ENCODE measurements at places on chromosomes 1 and 21.

DNA sequence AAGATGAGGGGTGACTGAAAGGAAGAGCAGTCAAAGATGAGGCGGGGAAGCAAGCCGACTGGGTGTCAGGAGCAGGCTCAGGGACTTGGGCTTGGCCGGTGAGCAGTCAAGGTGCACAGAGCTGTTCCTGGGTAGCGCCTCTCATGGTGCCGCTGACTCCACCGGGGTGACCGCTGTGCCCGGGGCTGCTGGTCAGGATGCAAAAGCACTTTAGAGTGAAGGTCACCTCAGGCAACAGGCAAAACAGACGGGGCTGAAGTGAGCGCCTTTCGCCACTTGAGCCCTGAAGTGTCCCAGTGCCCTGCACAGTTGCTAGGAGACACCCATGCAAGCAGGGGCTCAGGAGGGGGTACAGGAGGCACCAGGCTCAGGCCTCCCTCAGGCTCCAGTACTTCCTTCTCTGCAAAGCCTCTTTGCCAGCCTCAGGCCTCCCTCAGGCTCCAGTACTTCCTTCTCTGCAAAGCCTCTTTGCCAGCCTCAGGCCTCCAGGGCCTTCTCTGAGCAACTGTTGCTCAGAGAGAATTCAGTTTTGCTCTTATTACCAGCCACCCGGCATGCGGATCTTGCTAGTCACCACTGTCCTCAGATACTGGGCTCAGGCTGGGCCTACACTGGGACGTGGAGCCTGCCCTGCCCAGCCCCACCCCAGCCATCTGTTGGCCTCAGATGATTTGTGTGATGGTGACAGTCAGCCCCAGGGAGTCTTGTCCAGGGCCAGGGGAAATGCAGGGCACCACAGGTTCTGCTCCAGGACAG is 99.7 kb upstream of the IRF2BP2 start:
- DNase-seq, result no peak

- no peak for DNase-seq
Observed at GRCh38 chr1:23475134-23475628, 8.8 kb downstream of the ASAP3 start.

- DNase-seq, result no peak
Observed at GRCh38 chr21:15616864-15617574, 112.8 kb upstream of the USP25 start.

GRCh38 chr1:92711473-92712165 is 73.3 kb downstream of the EVI5 start:
- no peak for DNase-seq

DNA sequence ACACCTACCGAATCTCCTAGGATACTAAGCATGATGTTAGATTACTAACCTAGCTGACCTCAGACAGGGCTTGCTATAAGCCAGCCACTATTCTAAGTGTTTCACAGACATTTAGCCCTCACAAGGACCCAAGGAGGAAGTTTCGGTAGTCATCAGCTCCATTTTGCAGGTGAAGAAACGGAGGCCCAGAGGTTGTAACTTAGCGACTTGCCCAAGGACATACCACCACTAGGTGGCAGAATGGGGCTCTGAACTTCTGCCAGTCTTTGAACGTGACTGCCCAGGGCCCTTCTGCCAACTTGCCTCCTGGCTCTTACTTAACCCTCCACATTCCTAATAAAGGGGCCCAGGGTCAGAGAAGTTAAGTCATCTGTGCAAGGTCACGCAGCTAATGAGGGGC is 283.5 kb downstream of the C1orf94 start:
- DNase-seq, result no peak

- no peak for DNase-seq
Observed at GRCh38 chr1:157292809-157293564, 154.8 kb upstream of the ETV3 start.

DNA sequence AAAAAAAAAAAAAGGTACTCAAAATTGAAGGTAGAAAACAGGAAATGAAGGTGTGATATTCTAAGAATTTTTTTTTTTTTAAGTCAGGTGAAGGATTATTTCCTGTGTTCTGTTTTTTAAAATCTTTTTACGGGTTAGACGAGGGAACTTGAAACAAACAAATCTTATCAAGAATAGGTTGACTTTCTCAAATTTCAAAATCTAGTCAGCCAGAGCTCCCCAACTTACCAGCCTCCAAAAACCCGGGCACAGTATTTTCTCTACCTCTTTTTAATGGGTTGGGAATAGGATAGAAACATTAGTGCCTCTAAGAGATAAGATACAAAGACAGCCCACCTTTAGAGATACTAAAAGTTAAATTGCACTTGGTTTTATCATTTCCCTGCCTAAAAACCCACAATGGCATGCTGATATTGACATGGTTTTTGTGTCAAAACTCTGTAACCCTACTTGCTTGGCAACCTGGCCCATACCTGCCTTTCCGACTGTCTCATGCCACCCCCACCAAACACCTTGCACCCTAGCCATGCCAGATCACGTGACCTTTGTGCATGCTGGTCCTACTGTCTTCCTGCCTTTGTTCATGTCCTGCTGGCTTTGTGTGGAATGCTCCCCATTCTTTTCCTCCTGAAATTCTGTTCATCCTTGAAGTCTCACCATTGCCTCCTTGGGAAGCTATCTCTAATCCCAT is 4.2 kb downstream of the RCAN3 start:
- DNase-seq, result no peak

GRCh38 chr21:29639366-29640079 is 300.3 kb downstream of the GRIK1 start:
- no peak for DNase-seq

GRCh38 chr1:157279138-157279801 is 141.1 kb upstream of the ETV3 start:
- no peak for DNase-seq

DNA sequence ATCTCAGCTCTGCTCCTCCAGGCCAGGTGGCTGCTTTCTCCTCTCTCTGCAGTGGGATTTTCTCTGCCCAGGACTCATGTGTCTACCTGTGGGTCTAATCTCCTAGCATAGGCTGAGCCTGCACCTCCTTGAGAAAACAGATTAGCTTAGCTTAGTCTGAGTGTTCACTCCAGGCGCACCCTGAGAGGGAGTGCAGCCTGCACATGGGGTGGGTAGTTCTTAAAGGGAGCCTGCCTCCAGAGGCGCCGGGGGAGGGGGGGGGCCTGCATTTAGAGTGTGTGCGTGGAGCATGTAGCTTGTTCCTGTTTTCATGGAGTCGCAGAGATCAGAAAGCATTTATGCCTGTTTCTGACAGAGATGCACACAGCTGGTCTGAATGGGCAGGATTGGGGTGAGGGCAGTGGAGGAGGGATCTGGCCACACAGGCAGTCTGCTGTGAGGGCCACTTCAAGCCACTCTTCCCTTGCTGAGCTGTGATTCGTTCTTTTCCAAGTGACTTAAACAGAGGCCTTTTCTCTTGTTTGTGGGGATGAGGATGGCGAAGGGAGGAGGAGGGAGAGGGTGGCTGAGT is 45.2 kb downstream of the GALNT2 start:
- DNase-seq, result no peak

DNA sequence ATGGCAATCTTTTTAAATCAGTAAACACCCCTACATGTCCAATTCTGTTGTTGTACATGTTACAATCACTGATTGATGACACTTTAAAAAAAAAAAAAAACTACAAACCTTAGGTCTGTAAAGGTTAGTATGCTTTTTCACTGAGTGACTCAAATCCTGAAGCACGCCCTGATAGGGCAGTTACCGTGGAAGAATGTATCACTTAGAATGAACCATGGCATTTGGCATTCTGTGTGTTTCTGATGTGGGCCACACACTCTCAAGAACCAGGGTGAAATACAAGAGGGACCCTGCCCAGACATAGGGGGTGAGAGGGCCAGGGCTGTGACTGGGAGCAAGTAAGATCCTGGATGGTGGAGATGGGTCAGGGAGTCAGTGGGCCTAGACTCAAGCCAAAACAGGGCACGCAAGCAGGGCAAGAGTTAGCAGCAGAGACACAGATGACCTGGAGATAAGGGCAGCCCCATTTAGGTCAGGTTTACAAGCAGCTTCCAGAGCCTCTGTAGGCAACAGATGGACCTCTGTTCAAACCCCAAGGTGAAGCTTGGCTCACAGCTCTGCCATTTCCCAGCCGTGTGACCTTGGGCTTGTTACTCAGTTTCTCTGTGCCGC is 47.6 kb upstream of the DMRTB1 start:
- no peak for DNase-seq

DNA sequence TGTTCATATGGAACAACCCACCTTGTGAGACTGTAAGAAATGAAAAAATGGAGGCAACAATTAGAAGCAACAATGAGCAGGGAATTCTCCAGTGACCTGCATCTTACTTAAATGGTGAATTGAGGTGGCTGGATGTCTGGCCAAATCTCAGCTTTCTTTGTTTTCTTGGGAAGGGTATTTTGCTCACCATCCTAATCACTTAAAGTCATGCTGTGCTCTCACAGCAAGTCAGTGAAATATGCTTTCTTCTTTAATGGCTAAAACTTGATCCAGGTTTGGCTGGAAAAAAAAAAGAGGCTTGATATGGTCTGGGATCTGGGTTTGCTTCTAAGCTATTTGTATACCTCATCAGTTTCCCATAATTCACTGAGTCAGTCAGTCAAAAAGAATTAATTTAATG is 124.8 kb downstream of the ESRRG start:
- no peak for DNase-seq

DNA sequence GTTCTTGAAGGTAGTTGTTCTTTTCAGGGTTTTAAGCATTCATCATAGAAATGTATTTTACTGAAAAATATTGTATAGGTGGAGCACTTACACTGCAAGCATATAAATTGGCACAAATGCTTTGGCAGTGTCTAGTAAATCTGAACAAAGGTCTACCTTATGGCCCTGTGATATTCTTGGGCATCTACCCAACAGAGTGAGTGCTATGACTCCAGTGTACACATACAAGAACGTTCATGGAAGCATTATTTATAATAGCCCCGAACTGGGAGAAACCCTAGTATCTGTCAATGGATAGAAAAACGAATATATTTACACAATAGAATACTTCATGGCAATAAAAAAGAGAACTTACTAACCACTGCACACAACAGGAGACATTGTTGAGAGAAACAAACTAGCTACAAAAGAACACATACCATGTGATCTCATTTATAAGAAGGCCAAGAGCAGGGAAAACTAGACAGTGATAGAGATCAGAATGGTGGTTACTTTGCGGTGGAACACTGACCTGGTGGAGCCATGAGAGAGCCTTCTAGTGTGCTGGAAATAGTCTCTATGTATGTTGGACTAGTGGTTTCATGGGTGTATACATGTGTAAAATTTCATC is 96.0 kb downstream of the MAB21L3 start:
- DNase-seq, result no peak

DNA sequence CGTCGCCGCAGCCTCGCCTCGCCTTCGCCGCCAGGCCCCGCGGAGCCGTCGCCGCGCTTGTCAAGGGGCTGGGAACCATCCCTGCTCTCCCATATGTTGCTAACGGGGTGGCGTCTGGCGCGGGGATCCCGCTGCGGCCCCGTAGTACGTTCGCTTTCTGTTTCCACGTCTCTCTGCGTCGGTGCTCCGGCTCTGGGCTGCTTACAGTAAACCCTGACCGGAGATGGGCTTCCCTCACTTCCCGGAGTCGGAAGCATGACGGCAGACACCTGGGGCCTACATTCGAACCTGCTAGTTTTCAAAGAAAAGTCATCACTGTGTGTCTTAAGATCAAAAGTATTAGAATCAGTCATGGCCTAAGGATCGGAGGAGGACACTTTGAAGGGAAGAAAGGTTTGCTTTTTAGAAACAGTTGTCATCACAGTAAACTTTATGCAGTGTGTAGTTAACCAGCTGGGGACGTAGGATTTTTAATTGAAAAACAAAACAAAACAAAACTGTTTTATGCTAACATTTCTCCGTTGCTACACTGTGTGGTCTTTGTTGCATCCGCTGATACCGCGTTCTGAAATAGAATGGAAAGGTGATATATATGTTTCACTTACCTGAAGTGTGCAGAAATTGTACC is 69.0 kb downstream of the SLC35A3 start:
- DNase-seq, result no peak

GRCh38 chr1:63906047-63906704 is 132.4 kb downstream of the ROR1 start:
- no peak for DNase-seq

DNA sequence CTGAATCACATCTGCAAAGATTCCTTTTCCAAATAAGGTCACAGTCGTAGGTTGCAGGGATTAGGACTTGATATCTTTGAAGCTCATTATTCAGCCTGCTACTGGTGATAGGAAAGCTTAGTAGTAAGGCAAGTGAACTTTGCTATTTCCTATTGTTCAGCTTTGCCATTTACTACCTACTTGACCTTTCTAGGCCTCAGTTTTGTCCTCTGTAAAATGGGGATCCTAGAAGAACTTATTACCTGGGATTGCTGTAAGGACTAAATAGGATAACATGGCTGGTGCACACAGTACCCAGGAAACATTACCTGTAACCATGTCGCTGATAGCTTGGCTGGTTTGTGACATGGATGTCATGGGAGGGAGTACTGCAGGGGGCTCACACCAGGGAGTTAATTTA is 24.5 kb downstream of the UMODL1 start:
- DNase-seq, result no peak

DNA sequence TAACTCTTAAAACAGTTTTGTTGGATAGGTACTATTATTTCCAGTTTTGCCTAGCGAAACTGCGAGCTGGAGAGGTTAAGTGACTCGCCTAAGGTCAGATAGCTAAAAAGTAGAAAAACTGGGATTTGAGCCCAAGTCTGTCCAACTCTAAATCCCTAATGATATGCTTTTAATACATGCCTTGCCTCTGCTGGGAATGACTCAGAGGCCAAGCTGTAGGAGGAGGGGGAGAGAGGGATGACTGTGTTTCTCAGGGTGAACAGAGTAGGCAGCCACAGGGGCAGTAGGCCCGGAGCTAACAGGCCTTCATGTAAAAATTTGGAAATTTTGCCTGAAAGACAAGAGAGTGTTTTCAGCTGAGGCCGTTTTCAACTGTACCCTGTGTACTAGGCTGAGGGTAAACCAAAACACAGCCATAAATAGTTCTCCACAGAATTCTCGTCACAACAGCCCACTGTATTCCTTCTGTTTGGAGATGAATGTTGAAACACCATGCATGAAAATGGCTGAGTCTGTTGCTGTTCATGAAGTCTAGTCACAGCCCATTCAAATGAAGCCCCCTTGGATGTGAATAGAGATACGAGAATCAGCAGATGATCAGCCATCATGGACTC is 107.5 kb upstream of the HOOK1 start:
- no peak for DNase-seq

- no peak for DNase-seq
Observed at GRCh38 chr1:182680901-182681567, 3.4 kb downstream of the RGS8 start.

GRCh38 chr1:178273707-178274410 is 180.0 kb downstream of the RASAL2 start:
- no peak for DNase-seq

GRCh38 chr1:84260852-84261518 is 40.5 kb upstream of the SAMD13 start:
- peak; percentile 16 for DNase-seq

All from NCI-H1930 (cell line).